ENCODE measurements at places on chromosomes 6 and 20.

- no peak for DNase-seq
These were observed 74.8 kb downstream of the ADGRB3 start for GRCh38 chr6:68709882-68710281.

DNA sequence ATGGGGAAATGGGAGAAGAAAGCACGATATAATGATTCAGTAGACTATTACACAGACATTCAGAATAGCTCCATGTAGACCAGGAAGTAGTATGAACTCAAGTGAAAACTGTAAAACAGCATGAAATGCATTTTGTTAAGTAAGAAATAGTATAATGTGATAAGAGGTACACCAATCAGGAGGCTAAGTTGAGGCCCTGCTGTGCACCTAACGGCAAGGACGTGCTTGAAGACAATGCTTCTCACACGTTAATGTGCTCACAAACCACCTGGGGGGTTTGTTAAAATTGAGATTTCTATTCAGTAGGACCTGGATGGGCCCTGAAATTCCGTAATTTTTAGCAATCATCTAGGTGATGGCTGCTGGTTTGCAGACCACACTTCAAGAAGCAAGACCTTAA, 178.9 kb upstream of the SULF2 start:
- DNase-seq = no peak

DNA sequence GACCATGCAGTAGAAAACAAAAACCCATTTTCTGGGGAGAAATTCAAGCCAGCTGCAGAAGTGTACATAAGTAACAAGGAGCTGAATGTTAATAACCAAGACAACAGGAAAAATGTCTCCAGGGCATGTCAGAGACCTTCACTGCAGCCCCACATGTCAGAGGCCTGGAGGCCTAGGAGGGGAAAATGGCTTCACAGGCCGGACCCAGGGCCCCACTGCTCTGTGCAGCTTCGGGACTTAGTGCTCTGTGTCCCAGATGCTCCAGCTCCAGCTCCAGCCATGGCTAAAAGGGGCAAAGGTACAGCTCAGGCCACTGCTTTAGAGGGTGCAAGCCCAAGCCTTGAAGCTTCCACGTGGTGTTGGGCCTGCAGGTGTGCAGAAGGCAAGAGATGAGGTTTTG, 43.6 kb downstream of the HACE1 start:
- DNase-seq = no peak

- DNase-seq = no peak
These were observed 56.5 kb upstream of the KCNK16 start for GRCh38 chr6:39378960-39379425.

GRCh38 chr6:70380252-70380651, 33.1 kb upstream of the FAM135A start:
- no peak for DNase-seq

DNA sequence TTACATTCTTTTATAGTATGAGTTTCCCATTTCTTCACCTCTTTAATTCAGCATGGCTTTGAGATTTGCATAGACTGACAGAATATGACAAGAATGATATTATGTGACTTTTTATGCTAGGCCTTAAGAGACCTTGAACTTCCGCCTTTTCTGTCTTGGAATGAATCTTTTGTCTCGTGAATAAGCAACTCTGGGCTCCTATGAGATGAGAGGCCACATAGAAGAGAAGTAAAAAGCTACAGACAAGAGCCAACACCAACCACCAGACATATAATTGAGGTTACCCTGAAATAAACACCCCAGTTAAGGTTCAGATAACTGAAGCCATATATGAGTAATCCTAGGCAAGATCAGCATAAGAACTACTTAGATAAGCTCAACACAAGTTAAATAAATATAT, 600.8 kb downstream of the MEI4 start:
- DNase-seq = no peak

DNA sequence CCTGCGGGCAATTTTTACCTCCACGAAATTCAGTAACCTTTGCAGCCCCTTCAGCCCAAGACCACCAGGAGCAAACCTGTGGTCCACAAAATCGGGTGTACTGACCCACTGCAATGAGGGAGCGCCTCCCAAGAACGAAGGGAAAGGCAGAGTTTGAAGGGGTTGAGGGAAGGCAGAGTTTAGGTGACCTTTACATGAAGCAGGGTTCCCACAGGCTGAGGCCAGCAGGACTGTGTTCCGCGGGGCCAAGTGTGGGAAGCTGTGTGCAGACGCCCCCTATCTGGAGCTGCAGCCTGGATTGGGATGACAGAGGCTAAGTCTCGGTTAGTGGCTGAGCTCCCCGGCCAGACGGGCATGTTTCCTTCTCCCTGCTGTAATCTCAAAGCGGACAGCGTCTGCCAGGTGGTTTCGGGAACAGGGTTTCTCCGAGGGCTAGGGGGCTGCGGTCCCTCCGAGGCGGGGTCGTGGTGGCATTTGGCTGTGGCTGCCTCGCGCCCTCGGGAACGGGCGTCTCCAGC, 826 bp upstream of the PYGB start:
- no peak for DNase-seq

DNA sequence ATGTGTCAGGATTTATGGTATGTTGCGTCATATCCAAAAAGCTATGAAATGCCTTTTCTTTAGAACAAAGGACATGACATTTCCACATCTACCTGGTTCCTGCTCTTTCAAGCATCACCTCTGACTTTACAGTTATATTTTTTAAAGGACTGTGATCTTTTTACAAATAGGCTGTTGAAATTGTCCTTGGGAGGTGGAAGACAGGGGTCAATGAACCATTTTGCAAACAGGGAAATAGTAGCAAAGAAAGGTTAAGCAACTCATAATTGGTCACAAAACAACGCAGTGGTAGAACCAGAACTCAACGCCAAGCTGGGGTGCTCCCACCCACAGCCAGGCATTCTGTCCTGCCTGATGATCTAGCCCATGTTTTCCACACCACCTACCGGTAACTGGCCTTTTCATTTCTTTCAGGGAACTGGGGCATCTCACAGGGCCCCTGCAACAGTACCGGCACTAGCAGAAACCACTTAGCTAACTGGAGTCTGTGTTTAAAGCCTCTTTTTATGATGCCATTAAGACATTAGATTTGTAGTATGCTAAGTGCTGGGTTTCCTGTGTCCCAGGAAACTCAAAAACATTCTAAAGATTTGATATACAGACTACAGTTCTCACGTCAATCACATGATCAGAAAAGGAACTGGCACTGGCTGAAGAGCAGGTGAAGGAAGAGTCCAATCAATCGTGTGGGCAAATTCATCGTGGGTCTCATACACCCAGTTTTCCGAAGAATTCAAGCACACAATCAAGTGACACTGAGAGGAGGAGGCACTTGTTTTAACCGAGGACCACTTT, 13.9 kb downstream of the ZNF217 start:
- no peak for DNase-seq

- no peak for DNase-seq
These were observed 73.3 kb downstream of the MRPL14 start for GRCh38 chr6:44053760-44054556.

DNA sequence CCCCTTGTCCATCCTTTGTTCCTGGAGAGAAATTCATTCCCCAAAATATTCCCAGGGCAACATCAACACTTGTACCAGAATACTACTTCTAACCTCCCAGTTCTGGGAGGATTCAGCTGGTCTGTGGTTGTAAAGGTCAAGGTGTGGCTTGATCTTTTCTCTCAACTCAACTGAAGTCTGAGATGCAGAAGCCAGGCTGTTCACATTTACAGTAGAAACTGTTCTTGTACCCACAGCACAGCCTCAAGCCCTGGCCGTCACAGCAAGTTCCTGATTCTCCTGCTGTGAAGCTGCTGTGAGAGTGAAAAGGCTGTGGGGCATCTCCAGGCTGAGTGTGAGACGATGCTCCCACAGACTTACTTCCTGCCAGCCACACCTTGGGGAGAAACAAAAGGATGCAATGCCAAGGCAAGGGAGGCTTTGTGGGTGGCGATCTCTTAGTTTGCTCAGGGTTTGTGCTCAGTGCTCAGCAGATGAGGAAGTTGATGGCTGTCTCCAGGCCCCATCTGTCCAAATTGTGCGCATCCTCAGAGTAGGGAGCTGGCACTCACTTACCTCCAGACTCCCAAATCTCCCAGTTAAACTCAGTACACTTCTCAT, 143.9 kb upstream of the FOXA2 start:
- no peak for DNase-seq

DNA sequence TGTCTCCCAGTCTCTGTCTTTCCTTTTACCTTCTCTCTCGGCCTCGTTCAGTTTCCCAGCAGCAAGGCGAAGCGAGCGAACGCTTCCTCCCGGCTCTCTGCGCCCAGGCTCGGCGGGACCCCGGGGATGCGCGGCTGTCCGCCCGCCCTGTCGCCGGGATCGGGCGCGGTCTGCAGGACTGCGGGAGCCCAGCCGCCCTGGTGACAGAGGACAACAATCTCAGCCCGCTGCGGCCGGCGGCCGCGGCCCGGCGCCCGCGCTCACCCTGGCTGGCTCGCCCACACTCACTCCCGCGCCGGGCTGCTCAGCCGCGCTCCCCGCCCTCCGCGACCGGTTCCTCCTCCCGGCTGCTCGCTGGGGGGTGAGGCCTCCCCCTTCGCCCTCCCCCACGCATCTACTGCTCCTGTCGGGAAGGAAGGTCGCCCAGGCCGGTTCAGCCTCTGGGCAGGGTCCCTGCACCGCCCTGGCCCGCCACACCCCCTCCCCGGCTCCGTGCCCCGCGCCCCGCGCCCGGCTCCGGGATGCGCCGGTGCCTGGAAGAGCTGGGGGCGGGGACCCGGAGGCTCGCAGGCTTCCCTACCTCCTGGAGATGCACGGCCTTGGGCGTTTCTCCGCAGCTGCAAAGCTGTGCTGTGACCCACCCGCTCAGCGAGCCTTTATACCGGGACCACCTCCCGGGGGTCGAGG, 410 bp downstream of the SYNE1 start:
- DNase-seq = no peak

GRCh38 chr6:143605906-143606521, 71.8 kb upstream of the PHACTR2 start:
- no peak for DNase-seq

DNA sequence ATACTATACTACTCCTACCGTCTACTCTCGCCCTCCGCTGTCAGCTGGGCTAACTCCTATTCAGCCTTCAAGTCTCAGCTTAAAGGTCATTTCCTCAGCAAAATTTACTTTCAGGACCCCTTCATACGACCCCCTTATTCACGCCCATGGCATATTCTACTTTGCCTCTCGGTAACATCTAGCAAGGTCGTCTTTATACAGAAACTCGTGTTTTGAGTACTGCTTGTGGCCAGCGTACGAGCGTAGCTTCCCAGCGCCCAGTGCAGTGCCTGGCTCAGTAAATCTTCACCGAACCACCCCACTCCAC, 546 bp downstream of the CRNKL1 start:
- DNase-seq = no peak

GRCh38 chr6:121297694-121298093, 36.6 kb downstream of the TBC1D32 start:
- no peak for DNase-seq

Data from stimulated activated CD4-positive, alpha-beta T cell treated with anti-CD3 and anti-CD28 coated beads, Interleukin-2, amount 100 ng/mL, for 4 hours (primary cell).